ENCODE measurements at places on chromosomes 13 and 19.

DNA sequence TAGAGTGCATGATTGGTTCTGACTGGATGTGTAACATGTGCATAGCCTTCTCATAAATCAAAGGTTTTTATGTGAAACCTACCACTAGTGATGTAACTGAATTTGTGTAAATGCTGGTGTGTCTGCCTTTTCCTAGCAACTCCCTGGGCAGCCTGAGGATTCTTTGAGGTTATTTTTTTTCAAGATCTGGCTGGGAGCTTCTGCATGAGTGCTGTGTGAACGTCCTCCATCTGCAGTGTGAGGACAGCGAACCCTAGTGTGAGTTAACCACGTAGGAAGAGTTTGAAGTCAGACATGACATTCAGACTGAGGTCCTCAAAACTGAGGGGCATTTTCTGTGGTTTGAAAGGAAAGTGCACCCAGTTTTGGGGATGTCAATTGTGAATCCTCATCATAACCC is 39.9 kb downstream of the DPRX start:
- no peak for DNase-seq

DNA sequence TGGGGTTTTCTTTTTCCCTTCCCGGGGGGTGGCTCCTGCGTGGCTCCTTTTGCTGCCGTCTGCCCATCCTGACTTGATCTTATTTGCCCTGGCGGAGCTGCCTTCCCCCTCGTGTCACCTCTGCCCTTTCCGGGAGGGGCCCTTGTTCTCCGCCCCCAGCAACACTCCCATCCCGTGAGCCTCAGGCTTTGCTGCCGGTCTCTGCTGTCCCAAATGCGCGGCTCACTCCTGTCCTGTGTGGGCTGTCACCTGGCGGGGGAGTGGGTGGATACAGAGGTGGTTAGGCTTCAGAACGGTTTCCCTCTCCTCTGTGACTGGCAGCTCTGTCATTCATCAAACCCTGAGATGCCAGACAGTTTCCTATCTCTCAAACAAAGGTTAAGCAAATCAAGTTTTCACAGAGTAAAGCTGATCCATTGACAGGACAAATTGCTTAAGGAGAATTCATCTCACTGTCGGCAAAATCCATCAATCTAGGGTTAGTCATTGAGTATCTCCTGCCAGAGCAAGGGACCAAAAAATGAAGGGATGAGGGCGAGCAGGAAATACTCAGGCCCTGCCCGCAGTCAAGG is 84.0 kb downstream of the ANKRD10 start:
- no peak for DNase-seq

DNA sequence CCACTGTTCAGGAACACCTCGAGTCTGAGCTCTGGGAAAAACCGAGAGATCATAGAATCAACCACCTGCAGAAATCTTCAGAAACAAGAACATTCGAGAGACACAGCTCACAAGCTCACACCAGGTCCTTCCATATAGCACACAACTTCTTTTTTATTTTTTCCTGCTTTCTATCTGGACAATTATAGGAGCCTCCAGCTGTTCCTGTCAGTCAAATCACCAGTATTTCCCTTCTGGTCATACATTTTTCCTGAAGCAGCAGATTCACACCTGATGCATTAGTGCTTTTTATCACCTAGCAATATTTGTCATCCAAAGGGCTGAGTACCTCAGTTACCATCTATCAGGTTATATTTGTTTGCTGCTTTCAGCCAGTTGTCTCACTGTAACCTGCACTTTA is 323.5 kb downstream of the FOXO1 start:
- DNase-seq, result no peak

GRCh38 chr13:99926014-99926731 is 45.4 kb downstream of the ZIC5 start:
- no peak for DNase-seq

GRCh38 chr13:68727165-68727564 is 1380.5 kb upstream of the ATXN8OS start:
- DNase-seq, result no peak
